H9 (cell line): ENCODE measurements at places on chromosomes 1 and 21.

GRCh38 chr1:221714227-221715152, 27.4 kb downstream of the DUSP10 start:
- DNase-seq, result peak; percentile 68

- DNase-seq, result no peak
Observed at GRCh38 chr1:174850726-174851125, 149.0 kb upstream of the CACYBP start.

GRCh38 chr1:40887012-40887378, 24.8 kb upstream of the CITED4 start:
- DNase-seq, result no peak

- DNase-seq, result no peak
Observed at GRCh38 chr21:45117314-45117713, 42.9 kb downstream of the ADARB1 start.

GRCh38 chr21:36696390-36697059, 2.4 kb upstream of the SIM2 start:
- DNase-seq, result peak; percentile 44
